ENCODE measurements at places on chromosomes 13 and 19.

DNA sequence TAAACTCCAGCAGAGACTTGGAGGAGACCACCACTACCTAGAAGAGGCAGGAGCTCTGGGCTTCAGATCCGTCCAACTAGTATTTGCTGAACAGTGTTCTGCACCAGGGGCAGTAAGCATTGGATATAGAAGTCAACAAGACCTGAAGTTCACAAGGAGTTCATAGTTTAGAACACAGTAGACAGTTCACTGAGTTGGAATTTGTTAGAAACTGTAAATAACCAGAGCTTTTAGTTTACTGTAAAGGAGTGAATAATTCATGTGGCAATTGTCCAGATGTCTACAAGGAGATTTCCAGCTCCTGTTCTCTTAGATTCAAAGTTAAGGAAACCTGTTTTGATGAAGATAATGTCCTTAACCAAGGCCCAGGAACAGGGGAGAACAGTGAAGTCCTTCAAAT is 128.9 kb downstream of the COG6 start:
- DNase-seq: no peak

DNA sequence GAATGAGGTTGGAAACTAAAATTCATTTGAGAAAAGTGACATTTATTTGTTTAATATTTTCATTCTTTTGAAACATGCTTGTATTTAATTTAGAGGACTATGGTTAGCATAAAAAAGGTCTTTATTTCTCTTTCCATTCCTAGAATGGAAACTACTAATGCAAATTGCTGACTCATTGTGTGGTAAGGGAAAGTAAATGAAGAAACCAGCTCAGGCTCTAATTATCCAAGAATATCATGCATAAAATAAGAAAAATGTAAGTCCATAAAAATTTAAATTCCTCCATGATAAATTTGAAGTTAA is 777.0 kb upstream of the SLITRK1 start:
- no peak for DNase-seq

- no peak for DNase-seq
Measured at GRCh38 chr19:34985249-34986022, 14.7 kb upstream of the GRAMD1A start.

GRCh38 chr19:44530777-44531176 is 1.3 kb upstream of the CEACAM20 start:
- no peak for DNase-seq

DNA sequence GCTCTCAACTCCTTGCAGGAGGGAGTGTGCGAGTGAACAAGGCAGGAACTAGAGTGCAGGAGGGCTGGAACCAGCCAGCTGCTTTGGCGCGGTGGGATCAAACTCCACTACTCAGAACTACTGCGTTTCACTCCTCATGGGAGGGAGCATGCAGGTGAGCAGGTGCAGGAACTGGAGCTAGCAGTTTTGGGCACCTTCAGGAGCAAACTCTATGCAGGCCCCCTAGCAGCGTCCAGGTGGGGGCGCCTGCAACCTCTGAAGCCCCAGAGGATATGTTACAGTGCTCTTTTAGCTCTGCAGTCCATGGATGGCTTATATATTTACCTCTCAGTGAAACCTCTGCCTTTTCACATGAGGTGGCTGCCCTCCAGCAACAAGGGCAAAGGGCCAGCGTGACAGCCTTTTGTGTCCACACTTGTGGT is 1303.4 kb downstream of the PCDH9 start:
- no peak for DNase-seq

DNA sequence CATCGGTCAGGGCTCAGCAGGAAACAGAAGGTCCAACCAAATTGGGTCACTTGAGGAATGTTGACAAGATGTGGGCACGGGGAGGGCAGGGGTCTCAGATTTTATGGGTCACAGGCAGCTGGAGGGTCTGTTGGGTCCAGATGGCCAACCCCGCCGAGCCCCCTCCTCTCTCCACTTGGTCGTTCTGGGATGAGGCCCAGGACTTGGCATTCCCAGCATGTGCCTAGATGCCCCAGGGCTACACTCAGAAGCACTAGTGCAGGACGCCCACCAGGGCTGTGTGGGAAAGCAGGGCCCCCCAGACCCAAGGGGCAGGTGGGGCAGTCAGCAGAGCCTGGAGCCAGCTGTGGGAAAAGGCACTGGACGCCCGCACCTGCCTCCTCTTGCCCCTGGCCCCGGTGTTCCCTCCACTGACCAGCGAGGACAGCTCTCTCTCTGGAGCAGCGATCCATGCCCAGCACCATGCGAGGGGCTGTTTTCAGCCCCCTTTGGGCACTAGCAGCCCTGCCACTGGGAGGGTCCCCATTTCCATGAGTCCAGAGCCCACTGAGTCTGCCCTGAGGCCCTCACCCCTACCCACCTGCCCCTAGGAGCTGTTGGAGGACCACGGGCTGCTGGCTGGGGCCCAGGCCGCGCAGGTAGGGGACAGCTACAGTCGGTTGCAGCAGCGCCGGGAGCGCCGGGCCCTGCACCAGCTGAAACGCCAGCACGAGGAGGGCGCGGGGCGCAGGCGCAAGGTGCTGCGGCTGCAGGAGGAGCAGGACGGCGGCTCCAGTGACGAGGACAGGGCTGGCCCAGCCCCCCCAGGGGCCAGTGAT is 26.0 kb downstream of the DHX34 start:
- no peak for DNase-seq

GRCh38 chr19:17671906-17672305 is 16.2 kb downstream of the UNC13A start:
- DNase-seq: no peak

DNA sequence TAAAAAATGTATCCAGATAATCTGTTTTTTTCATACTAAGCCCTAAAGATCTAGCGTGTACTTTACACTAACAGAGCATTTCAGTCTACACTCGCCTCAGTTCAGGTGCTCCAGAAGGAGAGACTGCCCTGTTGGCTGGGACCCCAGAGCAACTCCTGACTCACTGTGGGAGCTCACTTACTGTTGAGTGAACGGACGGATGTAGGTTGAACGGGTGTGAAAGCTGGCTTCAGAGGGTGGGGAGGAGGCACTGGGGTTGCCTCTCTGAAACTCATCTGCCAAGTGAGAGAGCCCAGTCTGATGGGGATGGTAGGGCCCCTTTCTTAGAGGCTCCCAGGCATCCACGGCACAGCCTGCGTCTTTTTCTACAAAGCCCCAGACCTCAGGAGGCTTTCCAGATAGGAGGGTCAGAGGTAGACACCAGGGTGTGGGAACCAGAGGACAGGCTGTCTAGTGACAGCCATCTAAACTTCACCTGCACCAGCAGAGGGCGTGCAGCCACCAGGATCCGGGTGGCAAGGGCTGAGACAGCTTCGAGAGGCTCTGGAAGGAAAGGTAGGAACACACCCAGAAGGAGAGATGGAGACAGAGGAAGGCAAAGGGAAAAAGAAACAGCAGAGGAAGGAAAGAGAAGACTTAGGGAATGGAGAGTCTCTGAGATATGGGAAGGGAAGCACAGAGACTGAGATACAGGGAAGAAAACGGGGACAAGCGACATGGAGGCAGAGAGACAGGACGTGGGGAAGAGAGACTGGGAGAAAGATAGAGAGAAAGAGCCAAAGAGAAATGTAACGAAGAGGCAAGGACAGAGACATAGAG is 3.7 kb downstream of the KASH5 start:
- peak; percentile 41 for DNase-seq

DNA sequence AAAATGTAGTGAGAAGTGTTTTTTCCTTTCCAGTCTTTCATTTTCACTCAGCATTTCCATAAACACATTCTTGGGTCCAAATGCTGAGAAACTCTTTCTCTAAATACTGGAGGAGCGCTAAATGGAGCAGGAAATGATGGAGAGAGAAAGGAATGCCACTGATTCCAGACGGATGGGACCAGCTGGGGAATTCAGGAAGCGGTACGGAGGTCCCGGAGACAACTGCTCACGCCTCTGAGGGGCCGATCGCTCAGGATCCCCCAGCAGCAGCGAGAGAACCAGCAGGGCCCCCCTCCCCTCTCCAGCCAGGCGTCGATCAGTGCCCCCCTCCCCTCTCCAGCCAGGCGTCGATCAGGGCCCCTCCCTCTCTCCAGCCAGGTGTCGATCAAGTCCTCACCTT is 13.2 kb downstream of the RASA3 start:
- DNase-seq: no peak

- DNase-seq: no peak
Measured at GRCh38 chr19:29489172-29489951, 36.4 kb upstream of the VSTM2B start.

- DNase-seq: no peak
Measured at GRCh38 chr19:58021541-58022282, 12.1 kb upstream of the ZSCAN1 start.

Measured in smooth muscle cell of the brain vasculature (primary cell).